Right renal cortex interstitium (tissue), 3 donors: ENCODE measurements at places on chromosomes 4 and X.
A peak's percentile ranks its signal among the peaks of the same experiment; 100 is the strongest.

DNA sequence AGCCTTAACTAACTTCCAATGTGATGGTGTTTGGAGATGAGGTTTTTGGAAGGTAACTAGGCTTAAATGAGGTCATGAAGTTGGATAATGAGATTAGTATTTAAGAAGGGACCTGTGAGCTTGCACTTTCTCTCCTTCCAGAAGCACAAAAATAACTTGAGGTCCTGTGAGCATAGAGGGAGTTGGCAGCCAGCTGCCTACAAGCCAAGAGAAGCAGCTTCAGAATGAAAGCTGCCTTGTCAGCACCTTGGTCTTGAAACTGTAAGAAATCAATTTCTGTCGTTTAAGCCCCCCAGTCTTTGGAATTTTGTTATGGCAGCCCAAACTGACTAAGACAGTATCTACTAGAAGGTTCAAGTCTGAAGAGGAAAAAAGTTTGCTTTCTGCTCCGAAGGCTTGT lies 280.2 kb upstream of the GALNTL6 start:
- no peak for DNase-seq

DNA sequence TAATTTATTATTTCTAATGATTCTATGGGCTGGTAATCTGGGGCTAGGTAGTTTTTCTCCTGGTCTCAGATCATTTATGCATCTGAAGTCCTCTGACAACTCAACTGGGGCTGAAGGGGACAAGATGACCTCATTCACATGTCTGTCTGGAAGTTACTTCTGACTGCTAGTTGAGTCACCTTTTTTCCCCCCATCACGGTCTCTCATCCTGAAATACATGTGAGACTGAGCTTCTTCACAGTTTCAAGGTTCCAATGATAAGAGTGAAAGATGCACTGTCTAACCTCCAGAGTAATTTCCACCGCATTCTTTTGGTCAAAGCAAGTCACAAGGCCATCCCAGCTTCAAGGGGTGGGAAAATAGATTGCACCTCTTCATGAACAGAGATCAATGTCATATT lies 356.7 kb upstream of the RPS6KA3 start:
- DNase-seq = no peak

- DNase-seq = no peak
Observed at GRCh38 chr4:54550395-54551171, 107.2 kb upstream of the KIT start.

DNA sequence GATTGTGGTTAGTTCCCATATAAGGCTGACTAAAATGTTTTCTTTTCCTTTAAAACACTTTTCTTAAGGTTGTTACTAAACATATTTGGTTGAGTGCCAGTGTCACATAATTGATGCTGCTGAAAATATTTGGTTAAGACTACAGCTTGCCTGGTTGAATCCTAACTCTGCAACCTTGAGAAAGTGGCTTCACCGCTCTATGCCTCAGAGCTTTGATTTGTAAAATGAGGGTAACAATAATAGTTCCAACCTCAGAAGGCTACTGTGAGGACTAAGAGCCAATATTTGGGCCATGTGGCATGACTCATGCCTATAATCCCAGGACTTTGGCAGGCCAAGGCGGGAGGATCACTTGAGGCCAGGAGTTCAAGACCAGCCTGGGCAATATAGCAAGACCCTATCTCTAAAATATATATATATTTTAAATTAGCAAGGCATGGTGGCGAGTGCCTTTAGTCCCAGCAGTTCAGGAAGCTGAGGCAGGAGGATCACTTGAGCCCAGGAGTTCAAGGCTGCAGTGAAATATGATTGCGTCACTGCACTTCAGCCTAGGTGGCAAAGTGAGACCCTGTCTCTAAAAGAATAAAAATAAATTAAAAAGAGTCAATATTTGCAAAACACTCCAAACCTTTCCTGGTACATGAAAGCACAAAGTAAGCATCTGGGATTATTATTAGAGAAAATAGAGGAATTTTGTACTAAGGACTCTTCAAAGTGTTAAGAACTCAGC lies 7.1 kb upstream of the NEIL3 start:
- DNase-seq = no peak

- DNase-seq = peak; percentile 31
Observed at GRCh38 chr4:127236889-127237288, 395.9 kb upstream of the INTU start.

DNA sequence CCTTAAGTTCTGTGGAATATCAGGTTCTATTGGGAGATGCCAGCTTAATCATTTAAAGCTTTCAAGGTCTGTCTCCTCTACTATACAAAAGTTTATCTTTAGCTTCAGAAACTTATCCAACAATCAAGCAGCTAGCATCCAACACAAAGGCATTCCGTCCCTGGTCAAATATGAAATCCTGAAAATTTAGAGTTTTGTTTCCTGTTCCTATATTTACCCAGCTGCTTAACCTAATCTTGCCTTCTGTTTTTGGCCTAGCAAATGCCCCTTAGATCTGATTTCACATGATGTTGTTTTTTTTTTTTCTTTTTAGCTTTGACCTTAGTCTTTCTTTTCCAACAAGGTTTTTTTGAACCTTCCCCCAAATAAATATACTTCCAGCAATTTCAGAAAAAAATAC lies 33.8 kb downstream of the FAM13A start:
- no peak for DNase-seq

- no peak for DNase-seq
Observed at GRCh38 chr4:157072002-157072401, 3.9 kb upstream of the GLRB start.

GRCh38 chr4:166366012-166366411 lies 493.0 kb downstream of the TLL1 start:
- no peak for DNase-seq

GRCh38 chr4:154625971-154626370 lies 13.5 kb upstream of the FGG start:
- no peak for DNase-seq

DNA sequence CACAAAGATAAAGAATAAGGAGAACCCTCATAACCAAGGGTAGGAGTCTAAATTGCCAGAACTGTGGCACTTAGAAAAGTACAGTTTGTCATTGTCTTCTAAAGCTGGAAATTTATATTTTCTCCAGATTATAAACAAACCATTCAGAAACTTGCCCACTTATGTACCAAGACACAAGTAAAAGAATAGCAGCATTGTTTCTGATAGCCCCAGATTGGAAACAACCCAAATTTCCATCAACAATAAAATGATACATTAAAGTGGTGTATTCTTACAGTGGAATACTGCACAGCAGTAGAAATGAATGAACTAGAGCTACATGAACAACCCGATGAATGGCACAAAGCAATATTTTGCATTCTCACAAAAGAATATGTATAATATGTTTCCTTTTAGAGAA lies 63.1 kb upstream of the PDHA1 start:
- DNase-seq = no peak

- DNase-seq = no peak
Observed at GRCh38 chr4:153706519-153706918, 22.4 kb downstream of the TLR2 start.

DNA sequence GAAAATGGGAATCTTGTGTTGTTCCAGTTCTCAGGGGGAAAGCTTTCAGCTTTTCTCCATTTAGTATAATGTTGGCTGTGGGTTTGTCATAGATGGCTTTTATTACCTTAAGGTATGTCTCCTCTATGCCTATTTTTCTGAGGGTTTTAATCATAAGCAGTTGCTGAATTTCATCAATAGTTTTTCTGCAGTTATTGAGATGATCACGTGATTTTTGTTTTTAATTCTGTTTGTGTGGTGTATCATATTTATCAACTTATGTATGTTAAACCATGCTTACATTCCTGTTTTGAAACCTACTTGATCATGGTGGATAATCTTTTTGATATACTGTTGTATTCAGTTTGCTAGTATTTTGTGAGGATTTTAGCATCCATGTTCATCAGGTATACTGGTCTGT lies 66.8 kb upstream of the CENPE start:
- DNase-seq = no peak

DNA sequence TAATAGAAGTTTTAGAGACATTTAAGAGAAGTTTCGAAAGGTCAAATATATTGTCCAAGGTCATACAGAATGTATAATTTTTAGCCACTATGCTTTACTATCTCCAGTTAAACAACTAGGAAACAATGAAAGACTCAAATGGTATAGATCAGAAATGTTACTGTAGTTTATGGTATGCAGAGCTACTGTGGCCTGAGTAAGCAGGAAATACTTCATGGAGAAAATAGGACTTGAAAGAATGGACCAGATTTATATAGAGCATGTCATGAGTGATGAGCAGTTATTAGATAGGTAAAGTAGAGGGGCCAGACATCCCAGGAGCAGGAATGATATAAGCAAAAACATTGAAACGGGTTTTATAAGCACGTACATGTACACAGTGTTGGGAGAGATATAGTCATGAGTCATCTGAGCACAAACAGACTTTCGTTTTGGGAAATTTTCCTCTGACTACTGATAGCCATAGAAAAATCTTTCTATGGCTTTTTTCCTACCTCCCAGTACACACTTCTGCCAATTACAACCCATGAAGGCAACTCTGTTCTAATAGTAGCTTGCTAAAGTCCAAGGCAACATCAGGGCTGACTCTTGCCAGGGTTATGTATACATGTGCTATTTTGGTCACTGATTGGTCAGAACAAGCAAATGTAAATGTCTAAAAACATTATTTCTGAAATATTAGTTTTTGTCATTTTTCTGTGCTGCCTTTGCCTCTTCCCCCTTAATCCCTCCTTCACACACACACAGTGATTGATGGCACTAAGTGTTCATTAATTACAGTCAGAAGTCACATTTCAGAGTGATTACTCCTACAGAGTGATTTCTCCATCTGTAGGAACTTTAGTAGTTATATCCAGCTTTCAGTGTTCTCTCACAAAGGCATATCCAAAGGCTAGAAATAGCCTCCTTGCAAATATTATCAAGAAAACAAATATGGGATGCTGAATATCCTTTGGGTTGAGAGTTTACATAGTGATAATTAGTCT lies 198.7 kb downstream of the ENOX2 start:
- DNase-seq = no peak

DNA sequence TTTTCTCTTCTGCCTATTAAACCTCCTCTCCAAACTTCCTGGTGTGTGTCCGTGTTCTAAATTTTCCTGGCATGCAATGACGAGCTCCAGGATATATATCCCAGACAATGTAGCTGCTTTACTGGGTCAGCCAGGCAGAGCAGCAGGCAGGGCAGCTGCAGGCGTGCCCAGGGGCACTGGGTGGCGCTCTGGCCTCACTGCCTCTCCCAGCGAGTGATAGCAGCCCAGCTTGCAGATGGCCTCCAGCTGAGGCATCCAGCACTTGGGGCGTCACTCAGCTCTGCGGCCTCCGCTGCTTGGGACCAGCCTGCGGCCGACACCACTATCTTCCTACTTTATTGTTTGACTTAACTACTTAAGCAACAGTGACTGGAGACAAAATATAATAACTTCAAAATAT lies 23.0 kb upstream of the UBA6 start:
- no peak for DNase-seq

- DNase-seq = no peak
Observed at GRCh38 chr4:78622253-78622979, 70.8 kb downstream of the ANXA3 start.

GRCh38 chr4:124682384-124682783 lies 30.1 kb downstream of the ANKRD50 start:
- DNase-seq = no peak

- DNase-seq = no peak
Observed at GRCh38 chr4:17013382-17014006, 115.0 kb upstream of the LDB2 start.

DNA sequence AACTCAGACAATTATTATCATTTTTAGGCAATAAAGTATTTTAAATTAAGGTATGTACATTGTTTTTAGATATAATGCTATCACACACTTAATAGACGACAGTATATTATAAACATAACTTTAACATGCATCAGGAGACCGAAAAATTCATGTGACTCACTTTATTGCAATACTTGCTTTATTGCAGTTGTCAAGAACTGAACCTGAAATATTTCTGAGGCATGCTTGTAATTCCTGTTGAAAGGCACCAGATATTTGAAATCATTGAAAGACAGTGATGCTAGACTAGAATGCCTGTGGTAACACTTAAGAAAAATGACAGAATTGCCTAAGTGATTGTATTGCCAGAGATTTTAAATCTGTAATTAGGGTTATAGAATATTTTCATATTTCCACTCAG lies 175.6 kb upstream of the MAGEB2 start:
- no peak for DNase-seq

DNA sequence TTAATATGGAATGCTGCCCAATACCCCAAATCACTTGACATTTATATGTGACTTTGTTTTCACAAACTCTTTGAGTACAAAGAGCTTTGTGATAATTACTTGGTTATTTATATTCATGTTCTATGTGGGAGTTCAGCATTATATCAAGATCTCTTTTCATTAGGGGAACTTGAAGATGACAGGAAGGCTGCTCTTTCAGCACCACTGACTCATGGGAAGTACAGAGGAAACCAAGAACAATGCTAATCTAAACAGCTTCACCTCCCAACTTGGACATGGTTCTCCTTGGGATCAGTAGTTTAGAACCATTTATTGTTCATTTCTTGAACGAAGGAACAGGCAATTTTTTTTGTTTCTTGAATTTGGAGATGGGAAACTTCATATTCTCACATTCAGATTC lies 184.0 kb upstream of the AFF2 start:
- DNase-seq = no peak

DNA sequence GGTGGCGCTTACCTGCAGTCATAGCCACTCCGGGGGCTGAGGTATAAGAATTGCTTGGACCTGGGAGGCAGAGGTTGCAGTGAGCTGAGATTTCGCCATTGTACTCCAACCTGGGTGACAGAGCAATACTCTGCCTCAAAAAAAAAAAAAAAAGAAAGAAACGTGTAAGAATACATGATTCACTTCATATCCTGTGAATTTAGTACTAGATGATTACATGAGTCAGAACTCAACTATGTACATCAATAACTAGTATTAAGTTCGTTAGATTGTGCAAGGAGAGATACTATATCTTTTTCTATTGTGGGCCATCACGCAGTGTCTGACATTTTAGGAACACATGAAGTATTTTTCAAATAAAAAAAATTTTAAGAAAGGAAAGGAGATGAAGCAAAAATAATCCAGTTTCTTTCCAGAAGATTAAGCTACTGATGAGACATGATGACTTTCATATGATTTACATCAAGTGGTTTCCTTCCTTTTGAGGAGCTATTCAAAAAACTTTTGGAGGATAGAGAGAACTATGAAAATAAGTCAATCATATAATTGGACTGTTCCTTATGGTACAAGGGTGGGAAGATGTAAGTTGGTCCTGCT lies 64.7 kb upstream of the EXOC1L start:
- DNase-seq = no peak

DNA sequence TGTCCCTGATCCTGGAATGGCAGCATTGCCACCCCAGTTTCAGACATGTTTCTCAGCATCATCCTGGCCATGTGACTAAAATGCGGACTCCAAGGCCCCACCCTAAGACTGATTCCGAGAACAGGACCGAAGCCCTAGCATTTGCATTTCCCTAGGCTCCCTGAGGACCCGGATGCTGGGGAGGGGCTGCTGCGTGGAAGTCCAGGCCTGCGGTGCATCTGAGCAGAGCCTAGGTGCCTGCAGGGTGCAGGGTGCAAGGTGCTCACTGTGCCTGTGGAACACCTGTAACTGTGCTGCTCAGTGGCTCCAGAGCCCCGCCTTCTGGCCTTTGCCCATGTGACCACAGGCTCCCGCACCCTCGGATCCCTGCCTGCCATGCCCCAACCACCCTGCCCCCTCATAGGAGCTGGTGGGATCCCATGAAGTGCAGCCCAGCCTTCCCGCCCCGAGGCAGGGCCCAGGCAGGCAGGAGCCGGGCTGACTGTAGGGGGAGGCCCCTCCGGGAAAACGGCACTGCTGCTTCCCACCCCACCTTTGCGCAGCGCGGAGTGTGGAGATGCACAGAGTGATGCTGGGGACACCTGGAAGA lies 14.9 kb downstream of the PNMA6F start:
- no peak for DNase-seq
